ENCODE measurements at places on chromosomes 4 and X. TPM values are rescaled to one million over a fixed set of nuclear protein-coding genes. Genes with fewer than 3 reads are reported as not detected.

GRCh38 chrX:74421036-74421739, at the start of gene SLC16A2:
Gene SLC16A2, plus strand, starts transcription at chrX:74421493. Its CDS starts 145 bp downstream, at chrX:74421638.
- H3K36me3 ChIP-seq: no peaks in the 10 kb centered on the region
- H3K27me3 ChIP-seq: no peaks in the 10 kb centered on the region
- H3K27ac ChIP-seq: peak within 1 kb of the TSS; percentile 83
- H3K4me3 ChIP-seq: peak within 1 kb of the TSS; percentile 26
- DNase-seq: peak; percentile 63
- no peaks in the 10 kb centered on the region for H3K4me1 ChIP-seq

- DNase-seq: no peak
- no peak overlapping the region for H3K27ac ChIP-seq
- H3K27me3 ChIP-seq: no peaks in the 10 kb centered on the region
- no peaks in the 10 kb centered on the region for H3K36me3 ChIP-seq
Observed at GRCh38 chrX:20352504-20352903, 85.8 kb upstream of the RPS6KA3 start.

GRCh38 chrX:14073556-14073955, 43.9 kb upstream of the GEMIN8 start:
- no peak for DNase-seq
- no peaks in the 10 kb centered on the region for H3K36me3 ChIP-seq
- no peak overlapping the region for H3K27ac ChIP-seq
- H3K27me3 ChIP-seq: no peaks in the 10 kb centered on the region
- H3K4me1 ChIP-seq: no peaks in the 10 kb centered on the region

- H3K27ac ChIP-seq: no peak overlapping the region
- H3K27me3 ChIP-seq: no peaks in the 10 kb centered on the region
- no peak for DNase-seq
- no peak overlapping the region for H3K4me3 ChIP-seq
- H3K36me3 ChIP-seq: no peaks in the 10 kb centered on the region
- H3K4me1 ChIP-seq: no peaks in the 10 kb centered on the region
Observed at GRCh38 chrX:8204943-8205342, 33.9 kb upstream of the VCX2 start.

GRCh38 chrX:68829582-68830418, 979 bp downstream of the EFNB1 start:
- H3K27me3 ChIP-seq: no peaks in the 10 kb centered on the region
- peak overlapping the region; percentile 50 for H3K27ac ChIP-seq
- H3K4me3 ChIP-seq: peak overlapping the region; percentile 83
- no peak for DNase-seq
- no peaks in the 10 kb centered on the region for H3K4me1 ChIP-seq

DNA sequence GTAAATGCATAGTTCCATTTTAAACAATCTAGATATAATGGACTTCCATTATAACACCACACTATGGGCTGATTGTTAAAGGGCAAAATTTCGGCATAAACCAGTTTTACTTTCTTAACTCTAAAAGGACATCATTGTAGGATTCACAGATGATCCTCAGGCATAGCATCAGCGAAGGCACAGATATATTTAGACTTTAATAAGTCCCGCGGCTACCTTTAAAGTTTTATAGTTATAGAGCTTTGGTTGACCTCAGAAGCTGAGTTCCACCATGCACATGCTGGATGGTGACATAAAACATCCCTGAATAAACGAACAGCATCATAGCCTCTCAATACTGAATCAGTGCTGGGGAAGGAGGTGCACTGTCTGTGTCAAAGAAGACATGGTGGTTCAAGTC, 125.0 kb upstream of the PDLIM3 start:
- H3K4me1 ChIP-seq: no peaks in the 10 kb centered on the region
- no peak for DNase-seq
- no peaks in the 10 kb centered on the region for H3K27me3 ChIP-seq
- no peaks in the 10 kb centered on the region for H3K36me3 ChIP-seq
- no peak overlapping the region for H3K27ac ChIP-seq

DNA sequence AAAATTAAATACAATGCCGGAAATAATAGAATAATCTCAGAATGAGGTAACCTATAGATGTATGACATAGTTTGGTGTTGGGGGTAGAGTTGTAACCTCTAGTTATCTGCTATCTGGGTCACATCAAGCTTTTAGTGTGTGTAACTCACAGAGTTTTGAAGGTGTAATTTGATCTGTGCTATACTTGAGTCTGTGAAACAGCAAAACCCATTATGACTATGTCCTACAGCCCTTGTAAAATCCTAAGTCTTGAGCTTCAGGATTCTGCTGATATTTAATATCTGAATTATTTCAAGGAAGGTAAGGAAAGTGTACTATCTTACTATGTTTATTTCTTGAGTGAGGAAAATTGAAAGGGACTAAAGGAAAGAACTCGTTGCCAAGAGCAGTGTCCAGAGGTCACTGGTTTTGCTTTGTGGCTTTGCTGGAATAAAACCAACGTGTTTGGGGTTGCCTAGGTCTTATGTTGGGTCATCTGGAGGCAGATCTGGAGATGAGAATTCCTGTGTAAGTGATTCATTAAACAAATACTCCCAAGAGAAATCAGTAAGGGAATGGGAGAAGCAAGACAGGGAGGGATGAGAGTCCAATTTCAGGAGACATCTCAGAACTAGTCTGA, 107.8 kb upstream of the CBLL2 start:
- DNase-seq: no peak
- H3K4me3 ChIP-seq: no peak overlapping the region
- no peaks in the 10 kb centered on the region for H3K4me1 ChIP-seq
- H3K27me3 ChIP-seq: no peaks in the 10 kb centered on the region

GRCh38 chrX:23811108-23811651, 28.2 kb downstream of the SAT1 start:
- no peak overlapping the region for H3K4me3 ChIP-seq
- H3K36me3 ChIP-seq: no peaks in the 10 kb centered on the region
- peak overlapping the region; percentile 14 for H3K27ac ChIP-seq
- H3K27me3 ChIP-seq: no peaks in the 10 kb centered on the region
- DNase-seq: no peak

CT45A1 gene
- total RNA-seq: 6.6 TPM

DNA sequence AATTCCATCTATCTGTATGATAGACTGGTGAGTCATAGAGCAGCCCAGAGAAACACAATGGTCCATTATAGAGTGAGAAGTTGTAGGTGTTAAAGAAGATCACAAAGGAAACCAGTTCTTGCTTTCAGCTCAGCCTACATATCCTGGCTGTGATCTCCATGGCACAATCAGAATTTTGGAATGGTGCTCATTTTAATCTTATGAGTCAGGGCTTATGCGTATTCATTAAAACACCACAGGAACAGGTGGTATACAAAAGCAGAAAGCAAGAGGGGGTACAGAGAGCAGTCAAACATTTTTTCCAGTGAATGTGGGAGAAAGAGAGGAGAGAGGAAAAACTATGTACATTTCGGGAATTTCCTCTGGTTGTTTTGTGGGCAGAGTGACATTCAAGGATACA, 126.9 kb downstream of the MFAP3L start:
- H3K4me1 ChIP-seq: no peaks in the 10 kb centered on the region
- H3K36me3 ChIP-seq: no peaks in the 10 kb centered on the region
- H3K27ac ChIP-seq: no peak overlapping the region
- no peak for DNase-seq
- no peaks in the 10 kb centered on the region for H3K27me3 ChIP-seq
- H3K4me3 ChIP-seq: no peak overlapping the region

- H3K36me3 ChIP-seq: no peaks in the 10 kb centered on the region
- H3K27me3 ChIP-seq: no peaks in the 10 kb centered on the region
- no peaks in the 10 kb centered on the region for H3K4me1 ChIP-seq
- H3K4me3 ChIP-seq: no peak overlapping the region
Observed at GRCh38 chr4:16864199-16864598, 34.2 kb downstream of the LDB2 start.
